ENCODE measurements at places on chromosomes 3 and 15.
A peak's percentile ranks its signal among the peaks of the same experiment; 100 is the strongest.

GRCh38 chr3:187185759-187186158 is 11.5 kb upstream of the RTP1 start:
- no peak for DNase-seq

- no peak for DNase-seq
These were observed 767 bp upstream of the GATA2 start for GRCh38 chr3:128493570-128494366.

DNA sequence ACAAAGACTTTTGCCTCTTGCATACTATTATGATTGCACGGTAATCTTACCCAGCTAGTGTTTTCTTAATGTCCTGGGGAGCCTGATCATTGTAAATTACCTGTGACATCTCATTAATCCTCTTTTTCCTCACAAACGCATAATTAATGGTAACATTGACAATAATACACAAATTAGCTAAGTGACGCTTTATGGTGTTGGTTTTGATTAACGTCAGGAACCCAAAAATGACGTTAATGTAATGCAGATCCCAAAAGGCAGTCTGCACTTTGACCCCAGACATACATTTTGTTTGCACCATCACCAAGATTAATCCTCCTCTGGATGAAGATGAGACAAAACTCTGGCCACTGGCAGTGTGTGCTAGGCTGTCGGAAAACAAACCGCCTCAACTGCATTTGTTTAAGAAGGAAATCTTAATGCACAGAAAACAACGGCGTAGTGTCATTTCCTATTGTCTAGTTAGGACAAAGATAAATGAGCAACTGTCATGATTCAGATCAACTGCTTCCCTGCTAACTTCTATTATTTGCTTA is 83.9 kb upstream of the CDIN1 start:
- DNase-seq = no peak

GRCh38 chr15:35043373-35044095 is 41.6 kb downstream of the NANOGP8 start:
- DNase-seq = no peak

GRCh38 chr3:129722527-129722926 is 116.1 kb upstream of the PLXND1 start:
- no peak for DNase-seq

DNA sequence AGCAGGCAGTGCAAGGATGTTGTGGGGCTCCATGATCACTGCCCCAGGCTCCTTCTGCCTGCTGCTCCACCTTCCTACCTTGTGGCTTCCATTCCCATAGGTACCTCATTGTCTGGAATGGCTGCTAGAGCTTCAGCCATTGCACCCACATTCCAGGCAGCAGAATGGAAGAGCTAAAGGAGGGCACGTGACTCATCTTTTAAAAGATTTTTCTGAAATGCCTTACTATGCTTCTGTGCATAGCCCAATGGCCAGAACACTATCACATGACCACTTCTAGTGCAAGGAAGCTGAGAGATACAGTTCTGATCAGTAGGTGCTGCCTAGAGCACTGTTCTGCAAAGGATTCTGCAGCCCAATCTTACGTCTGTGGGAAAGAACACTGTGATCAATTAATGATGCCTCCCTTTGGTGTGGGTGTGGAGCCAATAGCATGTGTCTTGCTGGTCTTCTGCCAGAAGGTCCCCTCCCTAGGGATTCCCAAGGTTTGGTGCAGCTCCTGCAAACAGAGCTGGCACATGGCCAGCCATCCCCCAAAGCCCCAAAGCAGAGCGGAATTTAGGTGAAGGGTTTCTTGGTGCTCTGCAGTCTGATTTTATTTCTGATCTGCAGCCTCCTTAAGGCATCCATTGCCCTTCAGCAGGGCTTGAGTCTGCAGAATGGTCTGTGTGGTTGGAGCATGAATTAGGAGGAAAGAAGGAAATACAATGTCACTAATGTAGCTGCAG is 34.4 kb downstream of the SPSB4 start:
- no peak for DNase-seq

- no peak for DNase-seq
These were observed 311.3 kb downstream of the PLCL2 start for GRCh38 chr3:17195856-17196604.

DNA sequence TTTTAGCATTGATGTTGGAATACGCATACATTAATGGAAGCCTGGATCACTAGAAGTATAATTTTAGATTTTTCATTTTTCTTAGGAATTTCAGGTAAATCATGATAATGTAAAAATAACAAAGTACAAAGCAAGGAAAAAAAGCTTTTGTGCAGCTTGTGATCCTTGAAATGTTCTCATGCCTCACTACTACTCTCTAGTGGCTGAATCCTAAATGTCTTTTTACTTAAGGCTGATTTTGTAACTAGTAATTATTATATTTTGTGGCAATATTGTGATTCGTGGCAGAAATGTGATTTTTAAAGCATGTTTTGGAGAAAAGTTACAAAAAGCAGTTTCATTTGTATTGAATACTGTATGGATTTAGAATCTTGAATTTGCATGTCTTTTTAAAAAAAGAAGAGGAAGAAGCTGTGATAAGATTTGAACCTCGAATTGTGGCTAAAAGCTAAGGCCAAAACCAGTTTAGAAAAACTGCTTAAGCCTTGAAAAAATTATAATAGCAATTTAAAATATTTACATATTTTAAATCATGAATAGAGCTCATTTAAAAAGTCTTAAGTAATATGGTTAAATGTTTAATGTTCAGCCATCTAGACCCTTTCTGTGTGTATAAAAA is 39.0 kb downstream of the U2SURP start:
- DNase-seq = no peak

DNA sequence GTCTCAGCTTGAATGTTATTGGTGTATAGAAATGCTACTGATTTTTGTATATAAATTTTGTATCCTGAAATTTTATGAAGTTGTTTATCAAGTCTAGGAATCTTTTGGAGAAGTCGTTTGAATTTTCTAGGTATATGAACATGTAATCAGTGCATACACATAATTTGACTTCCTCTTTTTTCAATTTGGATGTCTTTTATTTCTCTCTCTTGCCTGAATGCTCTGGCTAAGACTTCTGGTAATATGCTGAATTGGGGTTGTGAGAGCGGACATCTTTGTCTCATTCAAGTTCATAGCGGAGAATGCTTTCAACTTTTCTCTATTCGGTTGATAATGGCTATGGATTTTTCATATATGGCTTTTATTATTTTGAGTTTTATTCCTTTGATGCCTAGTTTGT is 100.9 kb upstream of the MCTP2 start:
- no peak for DNase-seq

GRCh38 chr15:99014803-99015697 is 7.5 kb upstream of the PGPEP1L start:
- no peak for DNase-seq

DNA sequence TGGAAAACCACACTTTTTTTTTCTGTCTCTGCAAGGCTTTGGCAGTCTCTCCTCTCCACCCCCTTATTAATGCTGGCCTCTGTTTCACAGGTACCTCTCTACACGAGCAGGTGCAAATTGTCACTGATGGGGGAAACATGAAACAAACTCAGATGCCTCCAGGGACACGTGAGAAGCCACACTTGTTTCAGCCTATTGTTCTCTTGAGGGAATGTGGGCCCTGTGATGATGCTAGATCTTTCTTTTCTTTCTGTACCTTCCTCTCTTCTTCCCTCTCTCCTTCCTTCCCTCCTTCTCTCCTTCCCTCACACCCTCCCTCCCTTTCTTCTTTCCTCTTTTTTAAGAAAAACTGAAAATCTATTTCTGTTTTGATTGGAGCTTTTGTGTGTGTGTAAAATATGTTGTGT is 5.7 kb upstream of the BLM start:
- DNase-seq = no peak

DNA sequence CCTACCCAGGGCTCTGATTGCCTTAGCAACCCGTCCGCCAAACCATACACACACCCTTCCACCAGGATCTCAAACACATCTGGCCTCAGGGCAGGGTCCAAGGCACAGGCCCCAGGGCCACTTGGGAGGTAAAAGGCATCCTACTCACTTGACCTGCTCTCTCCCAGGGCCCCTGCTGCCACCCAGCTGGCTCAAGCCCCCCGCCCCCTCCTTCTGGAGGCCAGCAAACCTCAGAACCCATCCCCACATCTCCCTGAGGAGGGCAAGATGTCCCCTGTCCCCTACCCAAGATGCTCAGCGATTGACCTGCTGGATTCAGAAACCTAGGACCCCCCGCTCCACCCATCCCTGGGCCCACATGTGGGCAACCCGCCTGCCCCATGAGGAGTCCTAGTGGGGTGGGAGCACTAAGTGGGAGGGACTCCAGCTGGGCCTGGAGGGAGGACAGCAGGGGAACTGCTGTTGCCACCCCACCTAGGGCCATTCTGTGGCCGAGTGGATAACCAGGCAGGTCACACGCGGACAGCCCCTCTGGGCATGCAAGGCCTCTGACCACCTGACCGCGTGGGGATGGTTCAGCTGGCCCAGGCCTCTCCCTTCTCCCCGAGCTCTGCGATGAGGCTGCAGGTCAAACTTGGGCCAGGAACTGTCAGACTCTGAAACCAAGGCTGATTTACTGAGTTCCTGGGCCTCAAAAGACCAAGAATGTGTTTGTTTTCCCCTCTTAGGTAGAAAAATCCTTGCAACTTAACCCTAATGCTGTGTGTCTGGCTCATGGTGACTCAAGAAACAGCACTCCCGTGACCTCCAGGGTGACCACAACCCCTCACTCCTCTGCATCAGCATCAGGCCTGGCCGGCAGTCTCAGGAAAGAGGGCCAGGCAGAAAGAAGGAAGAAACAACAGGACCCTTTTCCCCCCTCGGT is 4.2 kb downstream of the MFGE8 start:
- DNase-seq = no peak

DNA sequence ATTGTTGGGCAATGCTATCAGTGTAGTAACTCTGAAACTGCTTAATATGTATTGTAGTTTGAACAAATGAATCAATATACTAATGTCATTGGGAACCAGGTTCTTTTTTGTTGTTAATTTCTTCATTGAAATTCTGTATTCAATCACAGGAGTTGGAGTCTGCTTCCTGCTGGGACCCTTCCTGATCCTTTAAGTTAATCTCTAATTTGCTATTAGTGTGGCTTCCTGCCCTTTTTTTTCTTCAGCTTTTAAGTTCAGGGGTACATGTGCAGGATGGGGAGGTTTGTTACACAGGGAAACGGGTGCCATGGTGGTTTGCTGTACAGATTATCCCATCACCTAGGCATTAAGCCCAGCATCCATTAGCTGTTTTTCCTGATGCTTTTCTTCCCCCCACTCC is 21.7 kb downstream of the GPR160 start:
- no peak for DNase-seq

- no peak for DNase-seq
These were observed 8.6 kb downstream of the GLT8D1 start for GRCh38 chr3:52696830-52697631.

- DNase-seq = no peak
These were observed 17.5 kb downstream of the FAM240A start for GRCh38 chr3:46629551-46630517.

GRCh38 chr15:41659190-41659589 is 1.0 kb upstream of the MGA start:
- no peak for DNase-seq

GRCh38 chr15:78671626-78672211 is 30.7 kb upstream of the CHRNB4 start:
- DNase-seq = peak; percentile 15

GRCh38 chr3:186214670-186215069 is 105.8 kb upstream of the ETV5 start:
- DNase-seq = no peak

DNA sequence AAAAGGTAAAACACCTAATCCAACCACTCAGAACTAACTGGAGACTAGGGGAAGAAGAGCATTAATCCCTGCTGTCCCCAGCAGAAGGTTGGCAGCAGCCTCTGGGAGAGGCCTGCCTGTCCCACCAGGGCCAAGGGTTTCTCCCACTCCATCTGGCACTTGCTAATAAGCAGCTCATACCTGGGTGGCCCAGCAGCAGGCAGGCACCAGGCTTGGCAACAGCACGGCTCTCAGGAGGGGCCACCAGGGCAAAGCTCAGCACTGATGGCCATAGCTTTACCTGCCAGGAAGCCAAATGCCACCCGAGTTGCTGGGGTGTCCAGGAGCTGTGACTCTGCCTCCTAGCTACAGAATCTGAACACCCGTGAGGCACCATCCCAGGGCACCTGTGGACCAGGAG is 58.3 kb downstream of the BOC start:
- no peak for DNase-seq

DNA sequence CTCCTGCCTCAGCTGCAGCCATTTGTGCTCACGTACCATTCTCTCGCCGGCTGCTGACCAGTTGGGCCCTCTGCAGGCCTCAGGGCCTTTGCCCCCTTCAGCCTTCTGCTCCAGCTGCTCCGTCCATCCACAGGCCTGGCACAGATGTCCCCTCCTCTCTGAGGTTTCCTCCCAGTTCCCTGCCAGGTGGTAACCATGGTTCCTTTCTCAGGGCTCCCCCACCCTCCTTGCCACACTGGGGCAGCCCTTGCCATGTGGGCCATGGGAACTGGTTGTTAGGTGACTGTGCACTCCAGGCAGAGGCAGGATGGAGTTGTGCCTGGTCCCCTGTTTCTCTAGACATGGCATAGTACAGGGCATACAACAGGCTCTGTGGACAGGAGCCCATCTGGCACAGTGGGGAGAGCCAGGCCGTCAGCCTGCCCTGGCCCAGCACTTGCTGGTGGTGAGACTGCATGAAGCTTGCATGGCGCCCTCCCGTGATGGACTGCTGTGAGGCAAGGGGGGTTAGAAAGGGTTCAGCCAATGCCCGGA is 148.9 kb downstream of the DNAJB8 start:
- DNase-seq = no peak

- DNase-seq = no peak
These were observed 25.9 kb upstream of the CAPN7 start for GRCh38 chr3:15180042-15180611.

DNA sequence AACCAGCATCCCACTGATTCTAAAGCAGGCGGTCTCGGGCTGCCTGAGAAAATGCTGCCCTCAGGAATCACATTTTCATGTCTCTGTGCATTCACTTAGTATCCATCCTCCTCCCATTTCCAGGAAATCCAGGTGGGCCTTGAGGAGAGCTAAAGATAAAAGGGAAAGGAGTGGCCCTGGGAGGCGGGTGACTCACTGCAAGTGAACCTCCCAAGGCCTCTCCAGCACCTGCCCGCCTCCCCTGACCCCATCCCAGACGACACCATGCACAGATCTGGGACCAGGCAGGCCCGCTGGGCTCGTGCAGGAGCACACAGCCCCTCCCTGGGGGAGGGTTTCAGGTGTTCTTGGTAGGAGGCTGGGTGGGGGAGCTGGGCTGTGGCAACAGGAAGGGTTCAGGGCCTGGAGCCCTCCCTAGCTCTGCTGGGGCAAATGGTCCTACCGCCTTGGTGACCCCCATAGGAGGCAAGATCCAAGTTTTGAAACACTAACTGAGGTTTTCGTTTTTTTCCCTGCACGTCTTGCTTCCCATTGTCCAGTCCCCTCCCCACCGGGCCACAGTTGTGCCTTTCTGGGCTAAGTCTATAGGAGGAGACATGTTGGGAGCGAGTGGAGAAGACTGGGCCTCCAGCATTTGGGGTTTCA is 22.2 kb downstream of the MELTF start:
- no peak for DNase-seq

- DNase-seq = no peak
These were observed 182.0 kb downstream of the STT3B start for GRCh38 chr3:31714495-31715280.

GRCh38 chr3:160945336-160945735 is 159.8 kb downstream of the B3GALNT1 start:
- no peak for DNase-seq

GRCh38 chr3:119672776-119673175 is 4.4 kb downstream of the COX17 start:
- no peak for DNase-seq
